ENCODE measurements at places on chromosomes 13 and 19.

- DNase-seq, result no peak
These were observed 15.2 kb upstream of the IZUMO2 start for GRCh38 chr19:50178320-50178719.

DNA sequence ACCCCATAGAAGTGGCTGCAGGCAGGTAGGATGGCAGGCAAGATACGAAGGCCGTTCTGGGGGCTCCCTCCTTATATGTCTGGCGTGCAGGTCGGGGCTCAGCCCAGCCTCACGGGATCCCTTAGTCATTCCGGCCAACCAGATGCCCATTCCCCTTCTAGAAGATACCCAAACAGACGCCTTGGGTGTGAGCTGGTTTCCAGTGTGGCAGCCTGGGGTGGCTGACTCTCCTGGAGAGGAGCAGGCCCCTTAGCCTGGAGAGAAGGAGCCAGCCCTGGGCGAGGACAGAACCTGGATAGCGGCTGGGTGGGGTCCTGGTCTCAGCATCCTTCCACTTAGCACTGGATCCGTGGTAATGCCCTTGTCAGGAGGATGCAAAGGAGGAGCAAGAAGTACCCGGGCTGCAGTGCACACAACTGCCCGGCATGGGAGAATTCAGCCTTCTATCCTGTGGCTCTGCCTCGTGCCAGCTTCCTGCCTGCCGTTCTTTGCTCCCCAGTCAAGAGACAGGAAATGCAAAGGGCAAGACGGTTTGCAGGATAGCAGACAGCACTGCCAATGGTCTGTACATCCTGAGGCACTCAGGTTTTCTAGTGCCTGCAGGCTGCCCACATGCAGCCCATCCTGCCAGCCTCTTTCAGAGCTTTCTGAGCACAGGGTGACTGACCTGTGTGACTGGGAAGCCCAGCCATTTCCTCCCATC, 56.7 kb upstream of the WASF3 start:
- no peak for DNase-seq

DNA sequence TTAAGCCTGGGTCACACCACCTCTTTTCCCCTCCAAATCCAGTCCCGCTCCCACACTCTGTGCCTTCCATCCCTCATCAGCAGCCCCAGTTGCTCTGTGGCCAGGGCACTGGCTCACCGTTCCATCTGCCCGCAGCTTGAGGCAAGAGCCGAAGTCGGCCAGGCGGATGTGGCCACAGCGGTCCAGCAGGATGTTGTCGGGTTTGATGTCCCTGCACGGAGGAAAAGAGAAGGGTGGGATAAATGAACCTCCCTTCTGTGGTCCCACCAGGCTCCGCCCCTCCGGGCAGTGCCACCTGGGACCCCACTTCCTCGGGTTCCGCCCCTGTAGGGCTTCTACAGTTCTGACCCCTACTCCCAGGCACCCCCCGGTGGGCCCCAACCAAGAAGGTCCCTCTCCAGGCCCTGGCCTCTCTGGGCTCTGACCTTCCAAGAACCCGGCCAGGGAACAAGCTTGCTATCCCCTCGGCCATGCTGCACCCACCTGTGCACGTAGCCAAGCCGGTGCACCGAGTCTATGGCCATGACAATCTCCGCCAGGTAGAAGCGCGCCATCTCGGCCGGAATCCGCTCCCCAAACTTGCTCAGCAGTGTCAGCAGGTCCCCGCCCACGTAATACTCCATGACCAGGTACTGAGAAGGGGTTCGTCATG, 4.2 kb downstream of the DMPK start:
- DNase-seq, result no peak

- no peak for DNase-seq
These were observed 355.1 kb downstream of the SLITRK5 start for GRCh38 chr13:88026241-88026640.

DNA sequence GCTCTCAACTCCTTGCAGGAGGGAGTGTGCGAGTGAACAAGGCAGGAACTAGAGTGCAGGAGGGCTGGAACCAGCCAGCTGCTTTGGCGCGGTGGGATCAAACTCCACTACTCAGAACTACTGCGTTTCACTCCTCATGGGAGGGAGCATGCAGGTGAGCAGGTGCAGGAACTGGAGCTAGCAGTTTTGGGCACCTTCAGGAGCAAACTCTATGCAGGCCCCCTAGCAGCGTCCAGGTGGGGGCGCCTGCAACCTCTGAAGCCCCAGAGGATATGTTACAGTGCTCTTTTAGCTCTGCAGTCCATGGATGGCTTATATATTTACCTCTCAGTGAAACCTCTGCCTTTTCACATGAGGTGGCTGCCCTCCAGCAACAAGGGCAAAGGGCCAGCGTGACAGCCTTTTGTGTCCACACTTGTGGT, 1303.4 kb downstream of the PCDH9 start:
- peak; percentile 6 for DNase-seq

DNA sequence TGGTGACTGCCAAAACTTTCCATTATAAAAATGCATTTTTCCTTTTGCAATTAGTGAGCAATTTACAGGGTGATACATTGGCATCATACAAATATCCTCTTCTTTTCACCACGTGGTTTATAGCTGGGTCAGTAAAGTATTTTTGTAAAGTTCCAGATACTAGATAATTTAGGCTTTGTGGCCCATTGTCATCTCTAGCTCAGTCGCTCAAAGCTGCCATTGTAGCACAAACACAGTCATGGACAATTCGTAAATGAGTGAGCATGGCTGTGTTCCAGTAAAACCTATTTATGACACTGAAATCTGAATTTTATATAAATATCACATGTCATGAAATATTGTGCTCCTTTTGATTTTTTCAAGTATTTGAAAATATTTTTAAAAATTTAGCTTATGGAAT, 162.9 kb downstream of the USP12 start:
- DNase-seq, result no peak

DNA sequence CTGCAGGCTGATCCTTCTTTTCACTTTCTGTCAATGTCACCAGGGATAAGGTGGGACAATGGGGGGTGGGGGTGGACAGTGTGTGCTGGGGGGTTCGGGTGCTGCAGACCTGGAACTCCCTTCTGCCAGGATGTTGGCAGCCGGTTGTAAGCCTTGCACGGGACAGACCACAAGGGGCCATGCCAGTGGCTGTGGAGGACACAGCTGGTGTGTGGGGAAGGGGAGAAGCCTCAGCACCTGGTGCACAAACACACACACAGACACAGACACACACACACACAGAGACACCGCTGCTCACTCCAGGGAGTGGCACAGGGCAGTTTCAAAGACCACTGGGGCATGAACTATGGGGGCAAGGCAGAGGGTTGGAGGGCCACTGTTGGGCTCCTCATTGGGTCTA, 3.6 kb downstream of the F2RL3 start:
- DNase-seq, result no peak

GRCh38 chr19:54035215-54036178, 28.2 kb downstream of the VSTM1 start:
- DNase-seq, result peak; percentile 70

DNA sequence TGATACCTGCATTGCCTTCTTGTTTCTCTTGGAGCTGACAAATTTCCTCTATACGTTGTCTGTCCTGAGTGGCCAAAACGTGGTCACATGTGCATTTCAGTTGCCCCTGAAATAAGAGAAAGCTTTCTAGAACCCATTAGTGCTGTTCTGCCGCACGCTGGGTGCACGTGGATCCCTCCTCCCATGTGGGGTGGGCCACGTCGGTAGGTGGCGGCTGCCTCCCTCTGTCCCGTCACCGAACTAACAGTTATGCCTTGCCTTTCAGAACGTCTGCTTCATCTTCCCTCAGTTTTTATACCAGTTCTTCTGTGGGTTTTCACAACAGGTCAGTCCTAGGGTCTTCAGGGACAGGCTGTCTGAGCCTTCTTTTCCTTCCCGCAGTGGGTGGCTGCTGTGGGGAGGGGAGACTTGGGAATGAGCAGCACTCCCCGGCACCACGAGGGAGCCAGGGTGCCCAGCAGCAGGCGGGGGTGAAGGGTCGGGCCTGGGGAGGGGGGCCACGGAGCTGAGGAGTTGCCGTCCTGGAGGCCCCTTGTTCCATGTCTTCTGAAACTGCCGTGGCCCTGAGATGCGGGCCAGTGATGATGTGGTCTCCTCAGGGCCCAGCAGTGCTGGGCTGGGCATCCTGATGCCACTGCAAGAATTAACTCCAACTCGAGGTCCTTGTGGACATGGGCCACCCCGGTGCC, 109.7 kb upstream of the MCF2L start:
- DNase-seq, result no peak

- no peak for DNase-seq
These were observed 33.3 kb upstream of the SPACA7 start for GRCh38 chr13:112342841-112343361.

DNA sequence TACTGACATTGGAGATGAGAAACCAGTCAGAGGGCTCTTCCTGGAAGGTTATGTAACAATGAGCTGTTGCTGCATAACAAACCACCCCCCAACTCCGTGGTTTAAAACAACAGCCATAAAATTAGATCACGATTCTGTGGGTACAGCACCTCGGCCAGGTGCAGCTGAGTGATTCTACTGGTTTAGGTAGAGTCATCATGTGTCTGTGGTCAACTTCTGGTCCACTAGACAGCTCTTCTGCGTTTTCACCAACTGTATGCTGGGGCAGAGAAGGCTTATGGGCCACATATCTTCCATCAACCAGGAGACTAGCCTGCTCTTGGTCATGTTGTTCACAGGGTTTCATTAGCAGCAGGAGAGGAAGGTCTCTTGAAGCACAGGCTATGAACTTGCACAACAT, 585.5 kb downstream of the KCTD12 start:
- no peak for DNase-seq

DNA sequence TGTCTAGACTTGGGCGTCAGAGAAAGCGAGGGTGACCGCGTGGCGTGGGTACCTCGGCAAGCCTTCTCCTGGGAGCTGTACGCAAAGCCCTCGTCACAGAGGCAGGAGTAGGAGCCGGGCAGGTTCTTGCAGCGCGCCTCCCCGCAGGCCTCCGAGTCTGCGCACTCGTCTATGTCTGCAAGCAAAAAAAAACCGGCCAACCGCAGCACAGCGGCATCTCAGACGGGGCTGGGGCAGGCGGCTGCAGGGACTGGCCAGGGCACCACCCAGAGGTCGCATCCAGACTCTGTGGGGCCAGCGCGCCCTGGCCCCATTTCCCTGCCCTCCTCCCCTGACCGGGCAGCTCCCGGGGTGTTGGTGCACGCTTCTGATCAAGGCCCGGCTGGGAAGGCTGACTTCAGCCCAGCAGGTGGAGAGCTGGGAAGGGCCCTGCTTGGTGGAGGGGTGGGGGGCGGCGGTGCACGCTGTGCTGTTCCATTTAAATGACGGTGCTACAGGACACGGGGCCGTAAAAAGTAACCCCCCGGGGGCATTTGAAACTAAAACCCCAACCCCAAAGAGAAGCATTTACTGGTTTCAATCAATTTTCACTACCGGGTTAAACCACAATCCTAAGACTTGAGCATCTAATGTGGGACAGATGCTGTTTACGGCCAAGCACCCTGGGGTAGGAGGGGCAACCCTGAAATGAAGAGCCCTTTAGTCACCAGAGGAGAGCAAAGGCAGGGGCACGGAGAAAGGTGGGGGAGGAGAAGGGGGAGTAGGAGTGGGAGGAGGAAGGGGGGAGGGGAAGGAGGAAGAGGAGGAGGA, 28.2 kb downstream of the GAS6 start:
- DNase-seq, result no peak

DNA sequence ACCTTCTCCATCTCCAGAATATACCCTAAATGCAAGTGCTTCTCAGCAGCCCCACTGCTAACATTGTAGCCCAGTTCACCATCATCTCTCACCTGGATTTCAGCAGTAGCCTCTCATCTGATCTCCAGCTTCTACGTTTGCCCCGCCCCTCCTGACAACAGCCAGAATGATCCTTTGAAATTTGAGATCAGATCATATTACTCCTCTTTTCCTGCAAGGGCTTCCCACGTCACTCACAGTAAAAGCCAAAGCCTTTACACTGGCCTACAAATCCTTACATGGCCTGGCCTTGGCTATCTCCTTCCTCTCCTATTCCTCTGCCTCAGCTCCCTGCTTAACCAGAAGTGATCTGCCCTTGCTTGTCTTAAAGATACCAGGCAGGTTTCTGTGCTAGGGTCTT, 94.3 kb upstream of the NBEA start:
- no peak for DNase-seq

DNA sequence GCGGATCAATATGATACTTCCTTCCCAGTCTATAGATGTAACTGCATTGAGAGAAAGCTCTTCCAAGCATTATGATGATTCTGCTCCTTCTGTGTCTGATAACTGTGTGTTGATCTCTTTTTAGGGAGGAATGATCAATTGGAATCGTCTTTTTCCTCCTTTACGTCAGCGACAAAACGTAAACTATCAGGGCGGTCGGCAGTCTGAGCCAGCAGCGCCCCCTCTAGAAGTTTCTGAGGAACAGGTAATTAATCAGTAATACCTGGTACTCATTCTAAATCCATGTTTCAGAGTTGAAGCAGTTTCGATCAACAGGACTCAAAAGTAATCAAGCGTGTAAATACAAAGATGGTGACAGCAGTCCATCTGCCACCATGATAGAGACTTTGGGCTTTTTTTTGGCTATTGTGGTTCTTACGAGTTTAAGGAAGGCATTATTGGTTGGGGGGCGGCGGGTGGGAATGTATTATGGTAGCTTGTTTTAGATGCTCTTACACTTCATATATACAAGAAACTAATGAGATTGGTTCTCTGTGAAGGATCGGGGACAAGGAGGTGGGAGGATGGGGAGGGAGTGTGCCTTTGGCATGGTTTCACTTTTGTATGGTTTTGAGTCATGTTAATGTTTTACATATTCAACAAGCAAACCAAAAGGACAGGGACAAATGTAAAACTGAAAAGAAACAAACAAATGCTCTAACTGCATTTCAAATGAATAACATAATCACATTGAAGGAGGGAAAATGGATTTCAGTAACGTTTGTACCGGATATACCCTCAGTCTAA, 60.7 kb upstream of the GPR183 start:
- peak; percentile 71 for DNase-seq

- no peak for DNase-seq
These were observed 338.5 kb downstream of the ZNF536 start for GRCh38 chr19:30710721-30711120.

- DNase-seq, result no peak
These were observed 428.5 kb downstream of the SPRY2 start for GRCh38 chr13:79912403-79912802.

DNA sequence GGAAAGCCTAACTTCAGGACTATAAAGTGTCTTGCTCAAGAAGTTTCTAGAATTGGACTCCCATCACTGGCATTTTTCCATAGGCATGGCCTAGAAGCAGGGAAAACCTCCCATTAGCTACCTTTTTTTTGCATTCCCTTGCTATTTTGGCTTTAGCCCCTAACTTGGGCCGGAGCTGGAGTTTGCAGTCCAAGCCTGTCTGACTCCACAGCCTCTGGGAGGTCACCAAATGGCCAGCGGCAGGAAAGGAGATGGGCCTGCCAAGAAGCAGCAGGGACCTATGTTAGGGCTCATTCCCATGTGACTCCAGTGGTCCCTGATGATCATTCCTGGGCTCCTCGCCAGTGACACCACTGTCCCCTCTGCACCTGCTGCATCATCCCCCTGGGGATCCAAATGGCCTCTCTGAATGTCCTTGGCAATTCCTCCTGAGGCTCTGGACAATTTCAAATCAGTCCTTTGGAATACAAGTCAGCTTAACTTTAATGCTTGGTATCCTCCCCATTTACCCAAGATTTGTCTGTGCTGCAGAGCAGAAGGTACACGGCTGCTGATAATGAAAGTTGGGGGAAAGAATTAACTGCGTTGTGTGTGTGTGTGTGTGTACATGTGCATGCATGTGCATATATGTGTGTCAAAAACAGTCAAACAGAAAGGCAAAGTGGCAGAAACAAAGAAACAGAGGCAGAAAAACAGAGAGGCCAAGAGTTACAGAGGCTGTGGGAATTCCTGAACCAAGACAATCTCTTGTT, 69.8 kb upstream of the SERP2 start:
- DNase-seq, result no peak

- no peak for DNase-seq
These were observed 1047.9 kb upstream of the SLC10A2 start for GRCh38 chr13:104114101-104114500.
